Fibroblast of lung (primary cell): ENCODE measurements at places on chromosomes 16 and 17.
A peak's percentile ranks its signal among the peaks of the same experiment; 100 is the strongest.

DNA sequence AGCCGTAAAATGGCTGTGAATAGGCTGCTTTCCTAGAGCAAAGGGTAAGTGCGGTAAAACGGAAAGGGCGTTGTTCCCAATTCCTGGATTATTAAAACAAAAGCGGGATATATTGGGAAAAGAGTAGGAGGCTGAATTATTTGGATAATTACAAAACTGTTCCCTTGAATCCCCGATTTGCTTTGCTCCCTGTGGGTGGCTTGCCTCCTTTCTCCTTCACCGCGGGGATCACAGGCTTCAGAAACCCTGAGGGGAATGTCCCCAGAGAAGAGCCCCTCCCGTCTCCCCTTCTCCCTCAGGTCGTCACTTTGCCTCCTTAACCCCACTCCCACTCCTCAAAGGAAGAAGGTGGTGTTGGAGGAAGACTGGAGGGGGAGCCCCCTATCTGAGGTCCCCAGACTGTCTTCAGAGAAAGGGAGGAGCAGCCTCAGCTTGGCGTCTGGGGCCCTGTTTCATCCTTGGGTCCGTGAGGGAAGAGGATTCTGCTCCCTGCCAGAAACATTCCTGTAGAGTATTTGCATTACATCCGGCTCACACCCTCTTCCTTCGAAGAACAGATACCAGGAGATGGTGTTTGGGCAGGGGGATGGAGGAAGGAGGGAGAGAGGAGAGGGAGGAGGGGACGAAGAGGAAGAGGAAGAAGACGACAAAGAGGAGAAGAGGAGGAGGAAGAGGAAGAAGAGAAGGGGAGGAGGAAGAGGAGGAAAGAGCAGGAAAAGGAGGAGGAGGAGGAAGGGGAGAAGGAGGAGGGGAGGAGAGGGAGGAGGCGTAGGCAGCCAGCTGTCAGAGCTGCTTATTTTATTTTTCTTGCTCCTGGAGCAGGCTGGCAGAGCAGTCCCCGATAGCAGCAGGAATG lies 31.8 kb downstream of the MRM1 start:
- no peak for DNase-seq

DNA sequence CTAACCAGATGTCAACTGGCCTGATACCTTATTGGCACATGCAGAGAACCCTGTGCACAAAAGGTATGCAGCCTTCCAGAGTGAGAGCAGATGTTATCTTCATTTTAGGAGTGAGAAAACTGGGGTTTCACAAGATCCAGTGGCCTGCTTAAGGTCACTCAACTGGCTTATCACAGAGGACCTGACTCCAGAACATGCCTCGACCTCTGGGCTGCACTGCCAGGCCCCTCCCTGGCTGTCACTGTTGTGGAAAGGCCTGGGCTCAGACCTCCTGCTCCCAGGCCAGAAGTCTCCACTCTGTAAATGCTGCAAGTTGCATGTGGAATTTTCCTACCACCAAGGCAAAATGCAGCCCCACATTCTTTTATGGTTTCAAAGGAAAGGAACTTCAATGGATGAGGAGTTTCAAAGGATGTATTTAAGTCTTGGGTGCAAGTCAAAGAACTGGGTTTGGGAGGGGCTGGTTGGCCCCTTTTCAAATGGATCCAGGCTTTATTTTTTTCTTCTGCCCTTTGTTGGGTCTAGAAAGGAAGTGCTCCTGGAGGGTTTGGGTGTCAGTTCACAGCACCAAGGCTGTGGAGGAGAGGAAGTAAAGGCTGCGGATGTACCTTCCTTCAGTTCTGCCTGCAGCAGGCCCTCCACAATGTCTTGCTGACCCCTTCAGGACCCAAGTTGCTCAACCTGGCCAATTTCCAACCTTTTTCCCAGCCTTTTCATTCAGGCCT lies 30.4 kb upstream of the SMPD3 start:
- DNase-seq: no peak

GRCh38 chr17:68020409-68020756 lies 15.2 kb upstream of the KPNA2 start:
- no peak for DNase-seq

- peak; percentile 43 for DNase-seq
Observed at GRCh38 chr16:84600343-84601229, 17.3 kb downstream of the COTL1 start.

DNA sequence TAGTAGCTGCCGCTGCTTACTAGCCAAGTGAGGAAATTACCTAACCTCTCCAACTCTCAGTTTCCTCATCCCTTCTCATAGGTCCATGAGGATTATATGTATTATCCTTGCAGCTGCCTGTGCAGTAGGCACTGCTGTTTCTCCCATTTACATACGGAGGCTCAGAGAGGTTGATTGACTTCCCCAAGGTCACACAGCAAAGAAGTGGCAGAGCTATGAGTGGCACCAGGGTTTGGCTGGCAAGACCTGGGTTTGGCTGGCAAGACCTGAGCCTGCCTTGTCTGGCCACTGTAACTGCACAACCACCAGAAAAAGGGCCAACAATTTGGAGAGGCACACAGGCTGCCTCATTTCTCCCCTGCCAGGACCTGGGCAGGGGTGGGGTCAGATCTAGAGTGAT lies 2.5 kb upstream of the NDRG4 start:
- no peak for DNase-seq

GRCh38 chr17:14499976-14500375 lies 199.1 kb downstream of the HS3ST3B1 start:
- DNase-seq: no peak

GRCh38 chr16:4865231-4865860 lies 18.1 kb downstream of the UBN1 start:
- no peak for DNase-seq

DNA sequence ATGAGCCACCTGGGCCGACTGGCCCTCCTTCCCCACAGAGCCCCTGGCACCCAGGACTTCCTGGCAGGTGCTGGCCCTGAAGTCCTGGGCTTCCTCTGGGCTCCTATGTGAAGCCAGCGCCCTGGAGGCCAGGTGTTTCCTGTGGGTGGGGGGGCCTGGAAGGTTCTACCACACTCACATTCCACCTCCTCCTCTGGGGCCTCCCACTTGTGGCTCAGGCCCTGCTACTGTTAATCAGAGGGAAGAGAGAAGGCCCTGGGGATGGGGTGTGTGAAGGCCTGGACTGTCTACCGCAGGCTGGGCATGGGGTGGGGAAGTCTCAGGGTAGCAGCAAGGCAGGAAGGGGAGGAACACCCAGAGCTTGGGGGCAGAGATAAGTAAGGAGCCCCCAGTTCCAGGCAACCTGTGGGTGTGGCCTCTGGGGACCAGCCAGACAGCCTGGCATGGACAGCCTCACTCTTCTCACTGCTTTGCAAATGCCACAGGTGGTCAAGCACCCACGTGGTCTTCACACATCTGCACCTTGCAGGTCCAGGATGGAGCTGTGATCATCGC lies 111.9 kb upstream of the TNRC6C start:
- no peak for DNase-seq

- peak; percentile 15 for DNase-seq
Observed at GRCh38 chr17:57086069-57086930, 1.3 kb downstream of the AKAP1 start.

- no peak for DNase-seq
Observed at GRCh38 chr16:56258508-56259424, 67.5 kb downstream of the GNAO1 start.

DNA sequence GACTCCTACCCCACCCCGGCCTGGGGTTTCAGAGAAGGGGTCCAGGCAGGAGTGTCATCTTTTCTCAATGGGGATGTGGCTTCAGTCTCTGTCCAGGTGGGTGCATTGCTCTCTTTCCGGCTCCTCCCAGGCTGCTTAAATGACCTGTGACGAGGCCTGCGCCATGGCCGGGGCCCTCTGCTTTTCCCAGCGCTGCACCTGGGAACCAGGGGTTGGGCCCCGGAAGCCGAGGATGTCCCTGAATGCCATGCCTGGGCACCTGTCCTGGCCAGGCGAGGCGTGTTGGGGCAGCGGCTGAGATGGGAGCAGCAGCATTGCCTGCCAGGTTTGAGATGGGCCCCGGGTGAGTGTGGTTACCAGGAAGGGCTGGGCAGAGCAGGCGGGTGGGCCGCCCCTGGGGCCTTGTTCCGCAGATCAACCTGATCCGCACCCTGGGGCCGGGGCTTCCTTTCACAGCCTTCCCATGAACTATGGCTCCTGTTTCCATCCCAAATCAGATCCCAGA lies 147.4 kb downstream of the SEC14L1 start:
- DNase-seq: no peak

GRCh38 chr16:65667011-65667578 lies 545.2 kb upstream of the CDH11 start:
- peak; percentile 25 for DNase-seq

- DNase-seq: no peak
Observed at GRCh38 chr17:73706858-73707257, 62.6 kb upstream of the SDK2 start.

DNA sequence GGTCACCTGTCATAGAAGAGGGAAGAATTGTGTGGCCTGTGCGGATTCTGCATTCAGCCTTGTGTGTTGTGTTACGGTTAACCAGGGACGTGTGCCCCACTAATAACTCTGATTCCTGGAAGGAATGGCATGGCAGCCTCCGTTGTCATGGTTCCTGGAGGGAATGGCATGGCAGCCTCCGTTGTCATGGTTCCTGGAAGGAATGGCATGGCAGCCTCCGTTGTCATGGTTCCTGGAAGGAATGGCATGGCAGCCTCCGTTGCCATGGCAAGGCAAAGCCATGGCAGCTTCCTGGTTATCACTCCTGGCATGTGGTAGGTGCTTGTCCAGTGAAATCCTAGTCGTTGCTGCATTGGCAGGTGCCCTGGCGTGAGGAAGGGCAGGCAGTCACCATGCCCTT lies 8.9 kb downstream of the SPG7 start:
- DNase-seq: no peak

GRCh38 chr17:15048933-15049794 lies 216.0 kb downstream of the PMP22 start:
- no peak for DNase-seq

GRCh38 chr17:6681671-6682070 lies 30.1 kb downstream of the C17orf100 start:
- no peak for DNase-seq

- no peak for DNase-seq
Observed at GRCh38 chr16:87924041-87924810, 12.1 kb downstream of the CA5A start.

GRCh38 chr17:75697651-75698291 lies 23.5 kb upstream of the ITGB4 start:
- no peak for DNase-seq

- peak; percentile 94 for DNase-seq
Observed at GRCh38 chr16:83137326-83137781, 510.6 kb downstream of the CDH13 start.

DNA sequence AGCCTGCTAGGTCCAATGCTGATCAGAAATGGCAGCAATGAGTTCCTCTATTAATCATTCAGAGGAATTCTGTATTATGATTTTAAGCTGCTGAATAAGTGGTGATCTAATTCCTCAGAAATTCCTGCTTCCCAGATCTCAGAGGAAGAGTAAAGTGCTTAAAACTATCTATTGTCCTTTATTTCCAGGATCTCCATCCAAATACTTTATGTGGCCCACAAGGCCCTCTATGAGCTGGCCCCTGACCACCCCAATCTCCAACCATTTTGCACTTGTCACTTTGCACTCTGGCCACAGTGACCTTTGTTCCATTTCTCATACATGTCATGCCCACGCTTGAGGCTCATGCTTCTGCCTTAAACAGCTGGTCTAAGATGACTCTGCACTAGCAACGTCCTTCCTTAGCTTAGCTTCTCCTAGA lies 93.7 kb downstream of the CA10 start:
- no peak for DNase-seq

DNA sequence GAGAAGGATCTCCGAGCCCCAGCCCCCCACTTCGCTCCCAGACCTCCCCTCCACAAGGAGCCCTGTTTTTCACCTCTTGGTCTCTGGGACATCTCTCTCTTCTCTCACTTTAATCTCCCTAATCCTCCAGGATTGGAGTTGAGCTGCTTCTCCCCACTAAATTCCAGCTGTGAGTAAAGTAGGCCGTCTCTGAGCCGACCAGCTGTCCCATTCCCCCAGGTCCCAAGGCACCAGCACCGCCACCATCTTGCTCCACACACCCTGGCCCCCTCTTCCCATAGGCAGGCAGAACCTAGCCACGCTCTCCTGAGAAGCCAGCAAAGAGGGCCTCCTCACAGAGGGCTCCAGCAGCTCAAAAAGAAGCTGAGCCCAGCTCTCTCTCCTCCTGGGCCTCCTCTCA lies 878 bp downstream of the DLG4 start:
- DNase-seq: no peak

DNA sequence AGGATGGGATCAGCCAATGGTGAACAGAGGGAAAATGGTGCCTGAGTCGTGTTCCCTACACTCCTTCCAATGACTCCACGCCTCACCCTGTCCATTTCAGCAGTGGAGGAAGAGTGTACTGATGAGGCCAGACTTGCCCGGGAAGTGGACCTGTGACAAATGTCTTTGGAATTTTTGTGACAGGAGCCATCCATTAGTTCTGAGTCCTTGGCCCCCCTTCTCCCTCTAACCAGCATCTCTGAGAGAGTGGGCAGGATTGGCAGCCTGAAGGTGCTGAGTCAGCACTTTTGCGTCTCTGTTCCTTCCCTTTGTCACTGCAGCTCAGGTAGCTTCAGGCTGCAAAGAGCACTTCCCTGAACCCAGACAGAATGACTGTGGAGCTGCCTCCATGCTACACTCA lies 30.8 kb downstream of the BEAN1 start:
- no peak for DNase-seq

- DNase-seq: no peak
Observed at GRCh38 chr16:9922441-9922840, 259.8 kb downstream of the GRIN2A start.

GRCh38 chr16:46787909-46788308 lies 39.8 kb upstream of the MYLK3 start:
- no peak for DNase-seq

GRCh38 chr17:30532871-30533270 lies 55.7 kb downstream of the GOSR1 start:
- no peak for DNase-seq

GRCh38 chr16:66925322-66925840 lies at the start of gene RRAD:
Gene RRAD (minus strand): TSS chr16:66925535. CDS start chr16:66925179, 356 bp downstream.
- peak; percentile 22 for DNase-seq

GRCh38 chr17:35866341-35866950 lies 2.2 kb downstream of the HEATR9 start:
- DNase-seq: peak; percentile 18

GRCh38 chr16:55491691-55492090 lies 12.7 kb downstream of the MMP2 start:
- DNase-seq: no peak

DNA sequence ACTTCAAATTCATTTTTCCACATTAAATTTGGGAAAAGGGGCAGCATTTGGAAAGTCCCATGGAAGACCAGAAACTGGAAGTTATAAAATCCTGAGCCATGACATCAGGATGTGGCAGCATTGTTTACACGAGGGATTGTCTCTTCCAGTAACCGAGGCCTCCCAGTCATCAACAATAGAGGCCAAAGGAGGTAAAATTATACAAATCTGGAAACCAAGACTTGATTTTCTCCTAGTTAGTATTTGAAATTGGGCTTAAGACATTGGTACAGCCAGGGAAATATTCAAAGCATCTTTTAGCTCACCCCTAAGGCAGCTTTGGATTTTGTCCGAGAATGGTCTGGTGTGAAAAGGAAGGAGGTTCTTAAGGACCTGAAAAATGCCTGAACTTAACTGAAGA lies 251.6 kb upstream of the FOXF1 start:
- peak; percentile 25 for DNase-seq

GRCh38 chr16:19400711-19401110 lies 17.0 kb upstream of the TMC5 start:
- no peak for DNase-seq

GRCh38 chr17:34255381-34255732 lies 272 bp downstream of the CCL2 start:
- peak; percentile 68 for DNase-seq

GRCh38 chr17:81074875-81075274 lies 39.9 kb downstream of the BAIAP2 start:
- no peak for DNase-seq
